ENCODE measurements at places on chromosomes 11 and 22.

DNA sequence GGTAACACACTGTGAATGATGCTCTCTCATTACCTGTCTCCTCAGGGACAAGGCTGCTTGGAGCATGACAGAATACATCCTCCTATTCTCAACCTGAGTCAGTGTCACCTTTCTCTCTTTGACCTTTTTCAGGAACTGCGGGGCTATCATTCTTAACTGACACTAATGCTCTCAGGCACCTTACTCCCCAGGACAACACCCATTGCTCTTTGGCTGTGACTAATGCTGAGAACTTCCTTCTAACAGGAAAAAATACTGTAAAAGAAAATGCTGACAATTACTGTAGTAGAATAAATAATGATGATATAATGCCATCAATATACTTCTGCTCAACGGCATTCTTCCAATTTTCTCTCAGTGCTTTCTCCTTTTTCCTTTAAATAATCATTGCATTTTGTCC is 2082.7 kb upstream of the RAG2 start:
- no peak for DNase-seq

- no peak for DNase-seq
Observed at GRCh38 chr22:21077884-21078508, 32.2 kb downstream of the LRRC74B start.

DNA sequence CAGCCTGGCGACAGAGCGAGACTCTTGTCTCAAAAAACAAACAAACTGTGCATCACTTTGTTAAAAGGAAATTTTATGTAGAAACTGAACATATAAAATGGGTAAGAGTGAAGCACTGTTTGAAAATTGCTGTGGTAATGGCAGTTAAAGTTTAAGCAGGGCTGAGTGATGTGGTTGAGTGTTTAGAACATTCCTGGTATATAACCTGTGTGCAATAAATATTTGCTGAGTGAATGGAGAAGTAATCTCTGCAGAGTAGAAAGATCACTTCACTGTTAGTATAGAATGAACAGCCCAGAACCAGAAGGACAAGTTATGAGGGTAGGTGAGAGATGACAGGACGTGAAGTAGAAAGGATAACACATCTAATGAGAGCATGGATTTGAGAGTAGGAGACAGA is 27.3 kb downstream of the CECR2 start:
- no peak for DNase-seq

GRCh38 chr11:72208281-72208680 is 8.3 kb upstream of the FOLR2 start:
- no peak for DNase-seq

- DNase-seq: no peak
Observed at GRCh38 chr11:118939404-118939915, 13.7 kb upstream of the BCL9L start.

- DNase-seq: no peak
Observed at GRCh38 chr11:1084561-1085439, 10.1 kb downstream of the MUC2 start.

DNA sequence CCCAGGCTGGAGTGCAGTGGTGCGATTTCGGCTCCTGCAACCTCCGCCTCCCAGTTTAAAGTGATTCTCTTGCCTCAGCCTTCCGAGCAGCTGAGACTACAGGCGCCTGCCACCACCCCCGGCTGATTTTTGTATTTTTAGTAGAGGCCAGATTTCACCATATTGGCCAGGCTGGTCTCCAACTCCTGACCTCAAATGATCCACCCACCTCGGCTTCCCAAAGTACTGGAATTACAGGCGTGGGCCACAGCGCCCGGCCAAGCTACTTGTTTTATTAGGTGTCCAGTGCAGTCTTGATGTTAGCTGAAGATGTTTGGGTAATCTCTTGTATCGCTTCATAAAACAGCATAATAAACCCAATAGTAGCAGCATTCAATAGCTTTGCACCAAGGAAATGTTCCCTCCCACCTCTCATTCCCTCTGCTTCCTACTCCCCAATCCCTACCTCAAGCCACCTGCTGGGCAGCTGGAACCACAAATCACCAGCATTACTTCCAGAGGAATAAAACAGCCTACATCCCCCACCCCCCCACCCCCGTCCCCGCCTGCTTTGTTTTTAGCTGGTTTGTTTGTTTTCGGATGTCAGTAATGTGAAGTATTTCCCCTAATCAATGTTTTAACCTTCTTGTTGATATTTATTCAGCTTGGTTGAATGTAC is 11.0 kb upstream of the GRIK4 start:
- DNase-seq: peak; percentile 9

- peak; percentile 29 for DNase-seq
Observed at GRCh38 chr22:44685384-44686056, 16.5 kb upstream of the PRR5 start.

GRCh38 chr11:122241566-122241965 is 125.6 kb upstream of the BLID start:
- DNase-seq: no peak

DNA sequence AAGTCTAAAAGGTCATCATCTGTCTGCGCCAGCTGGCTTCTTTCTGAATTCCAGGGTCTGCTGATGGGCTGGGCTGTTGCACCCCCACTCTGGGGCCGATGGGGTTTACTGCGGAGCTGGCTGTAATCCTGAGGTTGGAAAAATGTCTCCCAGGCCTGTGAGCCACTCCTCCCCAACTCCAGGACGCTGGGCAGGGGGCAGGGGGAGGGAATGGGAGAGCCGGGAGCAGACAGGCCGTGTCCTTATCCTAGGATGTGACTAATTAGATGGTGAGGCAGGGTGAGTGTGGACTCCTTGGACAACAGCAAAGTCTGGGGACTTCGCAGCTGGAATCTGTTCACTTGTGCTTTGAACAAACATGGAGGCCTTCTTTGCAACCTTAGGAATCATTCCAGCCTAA is 48.7 kb downstream of the LRRC32 start:
- no peak for DNase-seq

- no peak for DNase-seq
Observed at GRCh38 chr11:120057595-120058581, 80.0 kb downstream of the TRIM29 start.

- DNase-seq: no peak
Observed at GRCh38 chr22:30305906-30306626, 16.8 kb upstream of the CASTOR1 start.

- DNase-seq: no peak
Observed at GRCh38 chr11:57972013-57972367, 51.7 kb upstream of the OR9Q1 start.

DNA sequence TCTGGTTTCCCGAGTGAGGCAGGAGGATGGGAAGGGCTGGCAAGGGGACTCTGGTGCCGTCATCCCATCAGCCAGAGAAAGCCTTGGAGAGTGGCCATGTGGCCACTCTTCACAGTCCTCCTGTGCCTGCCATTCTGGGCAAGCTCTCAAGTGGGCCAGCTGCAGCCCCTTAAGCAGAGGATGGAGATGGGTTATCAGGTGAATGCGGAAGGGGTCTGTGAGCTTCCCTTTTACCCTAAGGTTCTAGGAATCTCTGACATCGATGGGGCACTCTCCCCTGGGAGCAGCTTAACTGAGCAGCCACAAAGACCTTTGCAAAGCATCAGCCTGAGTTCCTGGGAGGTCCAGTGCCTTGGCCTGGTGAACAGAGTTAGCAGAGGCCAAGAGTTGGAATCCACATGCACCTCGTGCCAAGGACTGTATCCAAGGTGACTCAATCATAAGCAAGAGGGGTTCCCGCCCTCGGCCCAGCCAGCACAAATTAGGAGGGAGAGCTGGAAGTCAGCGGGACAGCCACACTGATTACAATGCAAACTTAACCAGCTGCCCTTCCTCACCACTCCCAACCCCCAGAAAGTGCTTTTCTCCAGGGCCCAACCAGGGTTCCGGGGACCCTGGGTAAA is 193.6 kb downstream of the BUD13 start:
- DNase-seq: no peak

- no peak for DNase-seq
Observed at GRCh38 chr11:72112978-72113808, 698 bp upstream of the ANAPC15 start.

GRCh38 chr11:73866095-73866579 is 10.5 kb downstream of the COA4 start:
- peak; percentile 43 for DNase-seq

GRCh38 chr11:5937868-5938602 is 4.0 kb upstream of the OR56A3 start:
- DNase-seq: no peak

GRCh38 chr11:126930091-126930841 is 70.3 kb downstream of the KIRREL3 start:
- no peak for DNase-seq

GRCh38 chr22:27483095-27483785 is 318.3 kb downstream of the MN1 start:
- no peak for DNase-seq

DNA sequence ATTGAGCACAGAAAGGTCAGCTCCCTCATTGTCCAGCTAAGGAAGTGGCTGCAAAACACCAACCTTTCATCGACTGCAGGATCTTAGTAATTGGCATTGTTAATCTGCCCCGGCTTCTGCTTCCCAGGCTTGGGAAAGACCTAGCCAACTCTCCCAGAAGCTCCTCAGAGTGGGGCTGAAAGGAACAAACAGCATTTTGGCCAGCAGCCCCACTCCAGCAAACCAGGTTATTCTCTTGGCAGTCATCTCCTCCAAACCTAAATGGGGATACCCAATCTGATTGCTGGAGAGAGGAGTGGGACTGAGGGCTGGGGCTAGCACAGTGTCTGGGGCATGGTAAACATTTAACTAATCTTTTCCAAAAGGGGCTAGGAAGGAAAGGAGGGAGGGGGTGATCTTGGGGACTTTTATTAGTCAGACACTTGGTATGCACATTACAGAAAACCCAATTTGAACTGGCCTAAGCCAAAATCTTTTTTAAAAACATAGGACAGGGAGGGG is 294.4 kb downstream of the MN1 start:
- no peak for DNase-seq

DNA sequence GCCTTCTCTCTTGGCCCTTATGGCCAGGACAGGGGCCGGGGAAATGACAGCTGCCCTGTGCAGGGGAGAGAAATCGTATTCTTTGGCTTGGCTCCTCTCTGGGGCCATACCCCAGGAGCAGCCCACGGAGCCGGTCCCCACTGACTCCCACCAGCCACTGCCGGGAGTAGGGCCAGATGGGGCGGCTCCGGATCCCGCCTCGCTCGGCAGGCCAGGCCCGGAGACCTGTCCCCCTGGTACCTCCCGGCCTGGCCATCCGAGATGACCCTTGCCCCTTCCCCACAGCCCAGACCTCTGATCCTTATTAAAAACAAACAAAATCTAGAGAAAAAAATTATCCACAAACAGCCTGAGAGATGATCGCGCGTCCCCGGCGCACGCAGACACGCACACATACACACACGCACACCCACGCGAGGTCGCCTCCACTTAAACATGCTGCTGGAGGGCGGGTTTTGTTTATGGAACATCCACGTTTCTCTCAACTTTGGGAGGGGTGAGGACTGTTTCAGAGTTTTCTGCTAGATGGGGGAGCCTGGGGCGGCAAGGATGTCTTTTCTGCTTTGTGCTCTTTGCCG is 59.1 kb downstream of the IGLL1 start:
- DNase-seq: no peak

DNA sequence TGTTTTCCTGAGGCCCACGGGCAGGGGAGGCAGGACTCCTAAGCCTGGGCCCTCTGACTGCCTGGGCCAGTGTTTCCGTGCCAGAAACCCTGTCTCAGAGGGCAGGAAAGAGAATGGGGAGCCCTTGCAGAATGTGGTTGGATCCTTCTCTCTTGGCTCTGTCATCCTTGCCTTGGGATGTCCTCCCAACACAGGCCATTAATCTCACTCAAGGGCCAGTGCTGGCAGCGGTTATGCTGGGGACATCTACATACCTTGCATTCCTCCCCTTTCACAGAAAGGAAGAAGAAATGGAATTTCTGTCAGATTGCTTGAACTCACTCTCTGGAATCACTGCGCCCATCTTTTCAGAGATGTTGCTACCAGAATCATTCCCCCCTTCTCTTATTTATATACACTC is 296.9 kb downstream of the KIRREL3 start:
- no peak for DNase-seq

All from fibroblast of gingiva (primary cell).